ENCODE measurements at places on chromosomes 7 and 10.

- DNase-seq, result no peak
Measured at GRCh38 chr7:139566075-139566474, 42.6 kb downstream of the CLEC2L start.

GRCh38 chr10:58651040-58651439 is 138.4 kb downstream of the BICC1 start:
- no peak for DNase-seq

DNA sequence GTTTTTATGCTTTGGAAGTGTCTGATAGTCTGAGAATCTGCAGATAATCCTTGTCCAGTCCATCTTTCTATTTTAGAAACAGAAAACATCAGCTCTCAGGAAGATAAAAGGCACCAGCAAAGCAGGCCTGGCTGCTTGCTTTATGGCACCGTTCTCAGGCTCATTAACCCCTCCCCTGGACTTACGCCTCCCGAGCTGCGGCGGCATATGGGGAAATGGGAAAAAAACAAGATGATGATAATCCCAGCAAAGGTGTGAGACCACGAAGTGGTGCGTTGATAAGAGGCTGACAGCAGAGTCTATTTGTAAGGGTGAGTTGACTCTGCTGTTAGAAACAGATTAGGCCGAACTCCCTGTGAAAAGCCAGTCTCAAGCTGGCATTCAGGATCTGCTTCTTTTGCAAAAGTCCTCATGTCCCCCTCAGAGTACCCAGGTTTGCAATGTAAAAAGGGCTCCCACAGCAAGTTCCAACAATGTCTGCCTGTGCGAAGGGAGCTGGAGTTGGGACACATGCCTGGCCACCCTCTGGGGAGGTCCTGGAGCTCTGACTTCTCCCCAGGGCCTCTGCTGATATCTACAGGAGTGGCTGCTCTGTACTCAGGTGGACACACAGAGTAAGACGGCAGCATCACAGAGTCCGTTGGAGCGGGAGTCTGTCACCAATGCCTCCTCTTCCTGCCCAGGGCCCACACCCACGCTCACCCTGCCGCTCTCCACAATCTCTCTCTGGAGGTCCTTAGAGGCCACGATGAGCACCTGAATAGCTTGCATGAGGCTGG is 54.3 kb downstream of the SPDYE5 start:
- DNase-seq, result no peak

GRCh38 chr10:127534074-127534473 is 15.0 kb upstream of the NPS start:
- DNase-seq, result no peak

GRCh38 chr7:137036768-137037167 is 168.3 kb downstream of the CHRM2 start:
- DNase-seq, result no peak

GRCh38 chr10:55203319-55203718 is 402.3 kb upstream of the PCDH15 start:
- no peak for DNase-seq
